SJCRH30 (cell line): ENCODE measurements at places on chromosomes 4 and X. TPM values are rescaled to one million over a fixed set of nuclear protein-coding genes. Genes with fewer than 3 reads are reported as not detected.

The SSX4 gene
- not detected in 2 replicates for total RNA-seq

The TCEAL5 gene
- not detected in 2 replicates for total RNA-seq

The CPE gene
- not detected in 2 replicates for total RNA-seq

The GABRG1 gene
- not detected in 2 replicates for total RNA-seq

The GSPT2 gene
- total RNA-seq, result 11.4 and 12.1 TPM in 2 replicates

GRCh38 chr4:25915353-25915705 lies 1.3 kb downstream of the SMIM20 start:
- DNase-seq, result peak; percentile 57

GRCh38 chrX:24542756-24543155 lies 77.7 kb downstream of the PDK3 start:
- DNase-seq, result no peak

GRCh38 chrX:152642931-152643564 lies 5.4 kb downstream of the GABRQ start:
- no peak for DNase-seq

DNA sequence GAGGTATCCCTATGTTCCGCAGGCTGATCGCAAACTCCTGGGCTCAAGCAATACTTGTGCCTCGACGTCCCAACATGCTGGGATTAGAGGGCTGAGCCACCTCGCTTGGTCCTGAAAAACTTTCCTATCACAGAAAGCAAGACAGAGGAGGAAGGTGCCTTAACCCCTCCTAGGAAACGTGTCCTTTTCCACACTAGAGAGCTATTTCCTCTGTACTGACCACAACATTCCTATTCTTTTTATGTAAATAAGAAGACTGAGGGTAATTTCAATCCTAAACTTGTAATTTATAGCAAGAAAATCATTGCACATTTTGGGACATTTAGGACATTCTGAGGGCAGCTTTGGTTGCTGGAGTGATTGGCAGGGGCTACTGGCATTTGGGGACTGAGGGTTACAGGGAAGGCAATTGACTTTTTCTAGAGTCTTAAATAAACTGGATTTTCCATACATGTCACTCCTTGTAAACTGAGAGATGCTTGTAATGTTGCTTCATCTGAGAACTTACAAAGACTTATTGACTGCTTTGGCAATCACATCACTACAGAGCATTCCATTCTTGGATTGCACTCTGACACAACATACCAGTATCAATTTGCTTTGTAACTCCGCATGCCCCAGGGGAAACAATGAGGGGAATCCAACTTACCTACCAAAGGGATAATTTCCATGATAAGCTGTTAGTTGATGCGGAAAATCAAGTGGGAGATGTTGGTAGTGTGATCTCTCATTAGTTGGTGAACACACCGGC lies 15.6 kb downstream of the XAGE3 start:
- no peak for DNase-seq

- no peak for DNase-seq
These were observed 38.5 kb upstream of the UGT2B7 start for GRCh38 chr4:69057620-69058409.

DNA sequence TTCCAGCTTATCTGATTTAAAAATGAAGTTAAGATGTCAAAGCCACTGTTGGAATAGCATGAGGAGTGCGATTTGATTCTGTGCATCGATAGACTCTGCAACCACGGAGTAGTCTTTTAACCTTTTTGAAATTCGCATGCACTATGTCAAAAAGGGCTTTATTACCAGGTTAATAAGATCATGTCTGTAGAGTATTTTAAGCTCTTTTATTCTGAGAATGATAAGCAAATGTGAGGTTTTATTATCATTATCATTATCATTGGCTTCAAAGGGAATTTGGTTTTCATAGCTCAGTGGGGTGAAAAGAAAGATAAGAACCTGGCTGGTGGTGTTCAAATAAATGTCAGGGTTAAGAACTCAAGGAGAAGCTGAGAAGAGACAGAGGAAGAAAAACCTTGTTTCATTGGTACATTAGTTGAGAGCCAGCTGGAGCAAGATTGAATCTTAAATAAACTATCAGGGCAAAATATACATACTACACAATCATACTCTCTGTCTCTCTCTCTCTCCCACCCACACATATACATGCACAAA lies 102.6 kb downstream of the MMRN1 start:
- no peak for DNase-seq

DNA sequence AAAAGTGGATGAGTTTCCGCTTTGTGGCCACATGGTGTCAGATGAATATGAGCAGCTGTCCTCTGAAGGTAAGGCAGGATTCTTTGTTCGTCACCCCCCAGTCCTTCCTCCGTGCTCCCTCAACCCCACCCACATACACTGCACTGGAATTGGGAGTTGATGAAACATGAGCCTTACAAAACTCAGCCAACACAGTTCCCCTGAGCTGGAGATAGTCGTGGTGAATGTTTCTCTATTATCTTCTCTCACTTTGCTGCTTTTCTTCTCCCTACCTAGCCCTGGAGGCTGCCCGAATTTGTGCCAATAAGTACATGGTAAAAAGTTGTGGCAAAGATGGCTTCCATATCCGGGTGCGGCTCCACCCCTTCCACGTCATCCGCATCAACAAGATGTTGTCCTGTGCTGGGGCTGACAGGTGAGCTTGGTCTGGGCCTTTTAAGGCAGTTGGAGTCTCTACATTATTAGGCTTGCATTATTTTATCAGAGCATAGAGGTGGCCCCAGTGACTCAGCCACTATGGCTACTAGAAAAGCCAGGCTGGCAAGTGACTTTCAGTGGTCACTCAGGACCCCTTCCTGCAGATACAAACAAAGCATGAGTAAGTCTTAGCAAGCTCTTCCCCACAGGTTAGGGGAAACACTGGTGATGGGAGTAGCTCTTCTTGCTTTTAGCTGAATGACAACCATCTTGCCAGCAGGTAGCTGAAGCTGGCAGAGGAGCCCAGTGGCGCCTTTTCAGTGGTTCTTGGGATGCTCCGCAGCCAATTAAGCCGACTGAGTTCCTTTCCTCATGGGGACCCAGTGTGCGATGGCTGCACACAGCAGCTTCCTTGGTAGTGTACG lies 1.6 kb downstream of the RPL10 start:
- no peak for DNase-seq

DNA sequence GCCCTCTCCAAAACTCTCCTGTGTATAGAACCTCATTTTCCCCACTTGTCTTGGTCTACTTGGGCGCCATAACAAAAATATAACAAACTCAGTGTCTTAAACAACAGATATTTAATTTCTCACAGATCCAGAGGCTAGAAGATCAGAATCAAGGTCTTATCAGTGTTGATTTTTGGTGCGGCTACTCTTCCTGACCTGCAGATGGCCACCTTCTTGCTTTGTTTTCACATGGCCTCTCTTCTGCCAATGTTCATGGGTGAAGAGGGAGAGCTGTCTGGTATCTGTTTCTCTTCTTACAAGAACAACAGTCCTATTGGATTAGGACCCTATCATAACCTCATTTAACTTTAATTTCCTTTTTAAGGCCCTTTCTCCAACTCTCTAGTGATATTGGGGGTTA lies 177.3 kb downstream of the PABPC4L start:
- DNase-seq, result no peak

DNA sequence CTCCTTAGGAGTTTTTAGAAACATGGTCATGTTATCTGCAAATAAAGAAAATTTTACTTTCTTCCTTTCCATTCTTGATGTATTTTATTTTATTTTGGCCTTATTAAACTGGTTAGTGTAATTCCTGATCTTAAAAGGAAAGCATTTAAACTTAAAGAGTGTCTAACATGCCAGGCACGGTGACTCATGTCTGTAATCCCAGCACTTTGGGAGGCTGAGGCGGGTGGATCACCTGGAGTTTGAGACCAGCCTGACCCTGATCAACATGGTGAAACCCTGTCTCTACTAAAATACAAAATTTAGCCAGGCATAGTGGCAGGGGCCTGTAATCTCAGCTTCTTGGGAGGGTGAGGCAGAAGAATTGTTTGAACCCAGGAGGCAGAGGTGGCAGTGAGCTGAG lies 281.3 kb downstream of the PTTG2 start:
- DNase-seq, result no peak

GRCh38 chr4:1939664-1940509 lies 68.7 kb downstream of the NSD2 start:
- DNase-seq, result no peak

DNA sequence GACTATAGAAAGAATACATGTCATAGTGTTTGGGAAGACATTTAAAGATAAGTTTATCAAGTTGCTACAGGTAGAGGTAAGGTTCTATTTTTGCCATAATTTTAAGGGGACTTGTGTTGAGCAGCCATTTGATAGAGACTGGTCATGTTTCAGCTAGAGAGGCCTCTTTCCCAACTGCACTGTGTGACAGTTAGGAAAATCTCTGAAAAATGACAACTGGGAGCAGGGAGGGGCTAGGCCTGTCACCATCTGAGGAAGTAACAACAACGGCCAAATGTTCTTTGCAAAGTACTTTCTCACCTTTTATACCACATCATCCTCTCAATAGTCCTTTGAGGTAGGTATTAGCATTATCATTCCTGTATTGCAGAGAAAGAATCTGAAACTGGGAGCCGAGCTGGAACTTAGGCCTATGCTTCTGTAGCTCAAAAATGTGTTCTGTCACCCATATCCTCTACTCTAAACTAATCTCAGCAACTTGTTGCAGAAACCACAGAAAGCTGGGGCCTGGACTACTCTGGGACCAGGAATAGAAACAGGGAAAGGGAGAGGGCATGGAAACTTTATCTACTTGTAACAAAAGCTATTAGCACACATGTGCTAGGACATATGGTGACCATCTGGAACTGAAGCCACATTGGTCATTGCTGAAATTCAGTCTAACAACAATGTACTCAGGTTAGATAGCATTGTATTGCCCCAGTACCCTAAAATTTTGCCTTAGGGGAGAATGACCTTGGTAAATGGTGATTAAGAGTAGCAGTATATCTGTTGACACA lies 198.9 kb downstream of the MID1IP1 start:
- DNase-seq, result no peak

DNA sequence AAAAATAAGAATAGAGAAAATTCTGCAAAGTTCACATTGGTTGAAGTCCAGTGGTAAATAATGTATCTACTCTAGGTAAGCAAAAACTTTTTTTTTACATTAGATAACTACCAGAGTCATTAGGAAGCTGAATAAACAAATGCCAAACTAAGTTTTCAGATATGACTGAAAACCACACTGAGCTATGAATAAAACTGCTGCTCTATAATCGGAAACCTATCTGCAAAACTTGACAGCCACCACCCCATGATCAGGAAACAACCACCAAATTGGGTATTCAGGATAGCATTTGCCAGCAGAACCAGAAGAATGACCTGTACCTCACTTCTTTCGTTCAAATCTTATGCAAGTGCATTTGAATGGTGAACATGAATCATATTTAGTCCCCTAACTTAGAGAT lies 173.0 kb upstream of the TET2 start:
- DNase-seq, result no peak

DNA sequence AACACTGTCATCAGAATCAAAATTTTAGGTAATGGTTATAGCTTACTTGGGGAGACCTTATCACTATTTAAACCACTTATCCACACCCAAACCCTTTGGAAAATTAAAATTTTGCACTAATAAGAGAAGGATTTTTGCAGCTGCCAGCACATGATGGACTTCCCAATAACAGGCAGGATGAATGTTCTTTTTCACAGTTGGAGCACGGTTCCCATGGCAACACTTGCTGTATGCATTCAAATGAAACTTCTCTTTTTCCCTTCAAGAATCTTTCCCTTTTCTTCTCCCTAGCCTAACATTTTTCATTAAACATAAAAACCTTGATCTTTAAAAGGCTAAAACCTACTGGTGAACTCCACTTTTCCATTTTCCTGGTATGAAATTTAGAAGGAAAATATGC lies 768.2 kb downstream of the KCTD8 start:
- DNase-seq, result no peak

DNA sequence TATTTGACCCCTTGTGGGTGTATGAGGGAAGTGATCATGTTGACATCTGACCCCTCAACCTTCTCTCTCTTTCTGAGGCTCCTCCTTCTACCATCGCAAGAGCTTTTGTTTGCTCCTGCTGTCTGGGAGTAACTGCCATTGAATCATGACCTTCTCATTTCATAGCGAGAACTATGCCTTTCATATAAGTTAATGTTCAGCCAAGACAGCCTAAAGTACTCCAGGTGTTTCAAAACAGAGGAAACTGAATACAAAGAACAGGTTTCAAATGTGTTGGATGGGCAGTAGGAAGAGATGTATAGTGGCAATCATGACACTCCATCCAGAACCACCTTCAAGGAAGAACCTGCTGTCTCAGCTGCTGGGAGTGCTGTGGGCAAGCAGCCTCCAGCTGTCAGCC lies 403.1 kb downstream of the MID1IP1 start:
- no peak for DNase-seq

- DNase-seq, result no peak
These were observed 440.7 kb downstream of the IL15 start for GRCh38 chr4:142077048-142077447.

- no peak for DNase-seq
These were observed 48.3 kb downstream of the PDE5A start for GRCh38 chr4:119580293-119580692.

- no peak for DNase-seq
These were observed 57.2 kb downstream of the CPZ start for GRCh38 chr4:8649631-8650361.

- DNase-seq, result no peak
These were observed 255.1 kb upstream of the VEGFC start for GRCh38 chr4:177047851-177048174.

- DNase-seq, result no peak
These were observed 2.5 kb downstream of the P2RY8 start for GRCh38 chrX:1534301-1535168.

GRCh38 chr4:38462367-38463055 lies 201.5 kb upstream of the KLF3 start:
- no peak for DNase-seq

DNA sequence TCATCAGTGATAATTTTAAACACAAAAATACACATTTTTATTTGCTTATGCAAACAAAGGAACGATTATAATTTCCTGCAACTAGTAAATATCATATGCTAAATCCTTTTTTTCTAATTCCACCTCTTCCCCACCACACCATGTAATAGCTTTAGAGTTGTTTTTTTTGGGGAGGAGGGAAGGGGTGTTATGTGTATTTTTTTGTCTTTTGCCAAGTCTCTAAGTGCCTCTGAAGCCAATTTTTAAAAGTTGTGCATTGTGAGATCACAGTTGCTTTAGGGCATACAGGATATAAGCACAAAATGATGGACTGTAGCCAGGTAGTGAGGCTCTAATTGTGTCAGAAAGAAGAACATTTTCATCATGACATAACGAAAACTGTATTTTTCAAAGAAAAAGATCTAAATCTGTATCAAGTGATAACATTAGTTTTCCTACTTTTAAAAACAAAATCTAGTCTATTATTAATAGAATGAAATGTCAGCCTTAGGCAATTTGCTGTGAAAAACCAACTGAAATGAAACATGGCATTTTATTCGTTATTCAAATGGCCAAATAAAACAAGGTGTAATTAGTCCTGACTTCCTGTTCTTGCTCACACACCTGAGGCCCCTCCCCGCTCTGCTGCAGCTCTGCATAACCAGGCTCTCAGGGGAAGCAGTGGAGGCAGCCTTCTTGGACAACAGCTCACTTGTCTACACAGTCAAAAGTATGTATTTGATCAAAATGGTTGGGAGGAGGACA lies 157.4 kb downstream of the PALLD start:
- no peak for DNase-seq

GRCh38 chr4:55549888-55550287 lies 3.2 kb upstream of the CLOCK start:
- DNase-seq, result no peak

- no peak for DNase-seq
These were observed 9.1 kb upstream of the SLC9B2 start for GRCh38 chr4:103085555-103086196.
